ENCODE measurements at places on chromosomes 13 and 19. TPM values are rescaled to one million over a fixed set of nuclear protein-coding genes. Genes with fewer than 3 reads are reported as not detected.
A peak's percentile ranks its signal among the peaks of the same experiment; 100 is the strongest.

GRCh38 chr13:110576736-110577476 lies 15.4 kb upstream of the RAB20 start:
- DNase-seq: peak; percentile 35

Gene WTIP
- total RNA-seq: 48.4 TPM

Gene AKT1S1
- 12.9 TPM for total RNA-seq

DNA sequence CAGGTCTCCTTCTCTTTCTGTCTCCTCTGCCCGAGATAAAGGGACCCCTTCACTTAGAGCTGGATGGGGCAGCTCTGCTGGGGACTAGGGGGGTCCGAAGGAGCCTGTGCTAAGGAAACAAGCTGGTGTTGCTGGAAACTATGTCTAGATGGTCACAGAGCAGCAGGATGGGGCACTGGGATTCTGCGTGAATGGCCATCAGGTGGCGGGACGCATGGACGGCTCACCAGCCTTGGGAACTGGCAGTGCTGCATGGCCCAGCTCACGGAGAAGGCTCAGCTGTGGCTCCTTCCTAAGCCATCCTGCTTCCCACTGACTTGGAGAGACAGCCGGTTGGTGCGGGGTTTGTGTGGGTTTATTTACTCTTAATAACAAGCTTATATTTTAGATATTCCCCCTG lies 411.8 kb downstream of the ZNF536 start:
- DNase-seq: no peak

- no peak for DNase-seq
Measured at GRCh38 chr19:55305983-55306562, 19.1 kb downstream of the TMEM150B start.

GRCh38 chr19:3620145-3620816 lies 6.3 kb downstream of the CACTIN start:
- no peak for DNase-seq

DNA sequence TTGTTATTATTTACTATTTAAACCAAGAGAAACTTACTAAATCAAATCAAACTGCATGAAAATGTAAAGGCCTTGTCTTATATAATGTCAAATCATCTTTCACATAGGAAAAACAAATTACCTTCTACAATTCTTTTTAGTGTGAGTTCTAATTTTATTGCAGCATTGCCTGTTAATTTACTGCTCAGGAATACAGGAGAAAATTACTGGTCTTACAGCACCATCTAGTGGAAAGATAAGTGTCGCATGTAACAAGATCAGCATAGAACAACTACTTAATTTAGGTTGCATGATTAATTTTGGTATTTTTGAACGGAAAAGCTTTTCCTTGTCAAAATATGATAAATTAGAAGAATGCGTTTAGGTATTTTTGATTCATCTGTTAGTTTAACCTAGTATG lies 502.7 kb downstream of the UQCRFS1 start:
- DNase-seq: peak; percentile 32

DNA sequence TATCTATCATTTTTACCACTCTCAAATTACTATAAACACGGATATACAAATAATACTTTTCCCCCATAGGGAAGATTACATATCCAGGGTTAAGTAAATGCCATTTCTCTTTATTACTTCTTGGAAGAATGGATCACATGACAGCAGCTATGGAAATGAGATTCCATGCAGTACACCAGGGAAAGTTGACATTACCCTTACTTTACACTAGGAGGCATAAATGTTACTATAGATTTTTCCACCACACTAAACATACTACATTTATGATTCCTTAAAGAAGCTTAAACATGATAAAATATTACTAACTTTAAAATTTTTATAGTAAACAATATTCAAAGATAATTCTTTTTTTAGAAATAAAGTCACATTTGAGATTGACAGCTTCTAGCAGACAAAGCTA lies 611.4 kb downstream of the PCDH9 start:
- DNase-seq: peak; percentile 14

GRCh38 chr13:110834572-110834971 lies 80.3 kb downstream of the ANKRD10 start:
- DNase-seq: no peak

DNA sequence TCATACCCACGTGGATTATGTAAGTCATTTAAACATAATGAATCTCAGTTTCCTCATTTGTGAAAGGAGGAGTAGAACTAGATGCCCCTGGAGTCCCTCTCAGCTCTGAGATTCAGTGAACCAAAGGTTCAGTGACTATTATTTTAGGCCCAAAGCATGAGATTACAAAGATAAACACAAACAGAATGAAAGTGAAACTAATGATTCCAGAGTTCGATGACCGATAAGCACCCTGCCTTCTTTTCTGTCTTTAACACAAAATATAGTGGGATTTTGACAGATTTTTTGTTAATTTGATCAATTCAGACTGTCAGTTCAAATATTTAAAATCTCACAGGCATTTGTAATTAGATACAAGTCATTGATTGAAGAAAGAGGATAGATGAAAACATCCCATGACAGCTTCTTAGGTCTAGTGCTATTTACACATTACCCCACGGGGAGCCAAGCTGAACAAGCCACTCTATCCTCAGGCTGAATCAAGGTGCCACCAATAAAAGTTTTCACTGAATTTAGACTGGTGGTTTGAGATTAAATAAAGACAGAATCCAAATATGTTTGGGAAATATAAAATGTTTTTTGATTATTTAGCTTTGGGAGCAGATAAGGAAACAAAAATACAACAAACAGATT lies 64.6 kb upstream of the RAP2A start:
- DNase-seq: no peak

Gene OXGR1
- not detected for total RNA-seq

- no peak for DNase-seq
Measured at GRCh38 chr19:2097886-2098327, 1.2 kb downstream of the IZUMO4 start.

DNA sequence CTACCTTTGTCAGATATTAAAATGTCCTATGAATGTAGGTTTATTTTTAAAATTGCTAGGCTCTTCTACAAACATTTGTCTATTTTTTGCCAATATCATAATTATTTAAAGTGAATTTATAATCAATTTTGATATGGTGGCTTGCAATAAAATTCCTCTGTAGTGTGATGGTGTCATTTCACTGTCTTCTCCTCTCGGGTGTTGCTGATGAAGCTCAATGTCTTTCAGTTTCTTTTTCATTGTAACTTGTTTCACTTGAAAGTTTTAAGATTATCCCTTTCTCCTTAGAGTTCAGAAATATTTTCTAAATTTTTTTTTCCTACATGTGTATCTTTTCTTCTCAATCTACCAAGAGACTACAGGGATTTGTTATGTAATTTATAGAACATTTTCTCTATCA lies 267.1 kb upstream of the EDNRB start:
- no peak for DNase-seq

- no peak for DNase-seq
Measured at GRCh38 chr19:44894946-44895345, 3.9 kb downstream of the TOMM40 start.

DNA sequence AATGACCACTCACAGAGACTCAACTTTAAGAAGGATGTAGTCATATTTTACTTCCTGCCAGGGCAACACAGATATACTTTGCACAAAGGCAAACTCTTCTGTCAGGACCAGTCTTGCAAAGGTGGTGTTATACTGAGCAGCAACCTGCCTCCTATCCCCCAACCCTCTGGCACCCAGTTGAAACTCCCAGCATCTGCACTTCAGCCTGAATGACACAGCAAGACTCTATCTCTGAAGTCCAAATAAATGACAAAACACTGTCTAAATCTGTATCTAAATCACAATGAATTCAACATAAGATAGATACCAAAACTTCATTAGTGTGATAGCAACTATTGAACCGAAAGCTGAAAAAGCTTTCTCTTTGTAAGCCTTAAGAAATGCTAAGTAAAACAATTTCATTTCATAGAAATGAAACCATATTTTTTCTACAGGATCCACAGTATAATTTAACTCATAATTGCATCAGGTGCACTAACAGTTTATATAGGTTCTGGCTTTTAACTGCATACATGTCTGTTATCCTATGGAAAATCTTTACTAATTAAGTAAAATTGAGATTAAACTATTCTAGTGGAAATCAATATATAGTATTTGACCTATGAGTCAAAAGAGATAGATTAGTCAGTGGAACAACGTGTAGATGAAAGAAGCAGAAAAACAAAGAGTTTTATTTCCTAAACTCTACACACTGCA lies 163.7 kb downstream of the TBC1D4 start:
- DNase-seq: no peak

DNA sequence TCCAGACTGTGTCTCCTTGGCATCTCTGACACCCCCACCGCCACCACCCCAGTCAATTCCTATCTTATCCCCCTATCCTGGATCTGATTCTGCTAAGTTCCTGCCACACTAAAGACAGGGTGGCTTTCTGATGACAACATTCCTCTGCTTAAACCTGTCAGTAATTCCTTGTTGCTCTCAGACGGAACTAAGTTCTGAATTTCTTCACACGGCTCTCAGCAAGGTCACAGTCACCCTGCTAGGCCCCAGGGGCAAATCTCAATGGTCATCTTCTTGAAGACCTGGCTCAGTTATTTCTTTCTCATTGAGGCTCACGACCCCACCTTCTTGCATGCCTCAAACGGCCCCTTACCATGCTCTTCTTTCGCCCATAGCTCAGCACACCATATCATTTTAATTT lies 7.6 kb downstream of the ALOX5AP start:
- DNase-seq: no peak

- no peak for DNase-seq
Measured at GRCh38 chr19:51664997-51665396, 18.4 kb upstream of the SIGLEC14 start.

Gene VSTM1
- total RNA-seq: not detected

- DNase-seq: peak; percentile 13
Measured at GRCh38 chr13:53254500-53254899, 225.9 kb downstream of the OLFM4 start.

GRCh38 chr19:18477042-18477779 lies 39.3 kb upstream of the ISYNA1 start:
- DNase-seq: no peak

Gene IGFL2
- total RNA-seq: not detected

DNA sequence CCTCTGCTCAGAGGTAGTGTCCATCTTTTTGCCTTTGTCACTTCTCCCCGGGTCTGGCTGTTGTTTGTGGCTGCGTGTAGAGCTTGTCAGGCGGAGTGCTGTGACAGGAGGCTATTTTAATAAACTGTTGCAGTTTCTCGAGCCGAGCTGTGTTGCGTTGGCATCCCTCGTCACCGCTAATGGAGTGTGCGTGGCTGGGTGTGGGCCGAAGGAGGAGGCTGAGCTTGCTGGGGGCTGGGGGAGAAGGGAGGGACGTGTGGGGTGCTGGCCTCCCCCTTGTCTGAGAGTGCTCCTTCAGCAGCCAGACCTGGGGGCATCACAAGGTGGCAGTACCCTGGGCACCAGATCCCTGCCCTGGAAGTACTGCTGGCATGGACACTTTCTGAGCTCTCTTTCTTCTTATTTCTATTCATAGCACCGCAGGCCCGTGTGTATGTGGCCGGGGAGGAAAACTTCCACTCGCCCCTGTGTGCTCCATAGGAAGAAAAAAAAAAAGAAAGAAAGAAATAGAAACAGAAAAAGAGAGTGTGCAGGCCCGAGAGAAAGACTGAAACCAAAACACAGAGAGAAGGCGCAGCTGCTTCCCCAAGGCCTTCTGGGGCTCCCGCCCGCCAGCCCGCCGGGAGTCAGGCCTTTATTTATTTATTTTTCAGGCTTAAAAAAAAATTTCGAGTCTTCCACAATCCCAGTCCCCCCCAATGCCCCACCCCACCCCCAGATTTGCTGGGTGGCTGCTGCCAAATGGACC lies 27.0 kb downstream of the NFIX start:
- DNase-seq: no peak

GRCh38 chr13:69264362-69265334 lies 843.0 kb upstream of the ATXN8OS start:
- DNase-seq: no peak

GRCh38 chr13:32838945-32839344 lies 177.3 kb upstream of the KL start:
- DNase-seq: peak; percentile 8

DNA sequence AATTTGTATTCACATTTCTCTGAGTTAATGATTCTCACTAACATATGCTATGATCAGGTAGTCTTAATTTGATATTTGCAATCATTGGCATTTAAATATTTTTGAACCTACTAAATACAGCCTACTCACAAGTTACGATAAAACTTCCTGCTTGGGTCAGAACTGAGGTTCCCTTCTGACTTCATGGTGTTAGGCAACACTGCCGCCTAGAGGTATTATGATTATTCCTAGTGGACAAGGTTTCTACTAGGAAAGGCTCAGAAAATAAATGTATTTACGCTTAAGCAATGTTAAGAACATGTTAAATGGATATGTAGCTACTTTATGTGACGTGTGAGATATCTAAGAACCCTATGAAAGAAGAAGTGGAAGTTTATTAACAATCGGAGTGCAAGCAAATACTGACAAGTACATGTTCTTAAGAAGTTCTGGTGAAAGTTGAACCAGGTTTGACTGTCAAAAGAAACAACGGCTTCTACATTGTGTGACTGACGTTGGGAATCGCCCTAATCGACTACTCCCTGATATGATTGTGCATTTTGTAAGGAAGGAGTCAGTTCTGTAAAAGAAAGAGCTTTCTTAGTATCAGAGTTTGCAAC lies 1395.8 kb downstream of the SLITRK5 start:
- DNase-seq: peak; percentile 16

GRCh38 chr19:10145031-10145430 lies 25.3 kb upstream of the EIF3G start:
- DNase-seq: no peak

Gene OR10H1
- total RNA-seq: not detected

Gene PRR22
- total RNA-seq: 4.6 TPM

GRCh38 chr13:45370922-45371406 lies 30.0 kb upstream of the TPT1 start:
- no peak for DNase-seq

Gene NAPA
- 48.5 TPM for total RNA-seq

Measured in Caki2 (cell line).